Brain microvascular endothelial cell (primary cell): ENCODE measurements at places on chromosomes 3 and 15.

DNA sequence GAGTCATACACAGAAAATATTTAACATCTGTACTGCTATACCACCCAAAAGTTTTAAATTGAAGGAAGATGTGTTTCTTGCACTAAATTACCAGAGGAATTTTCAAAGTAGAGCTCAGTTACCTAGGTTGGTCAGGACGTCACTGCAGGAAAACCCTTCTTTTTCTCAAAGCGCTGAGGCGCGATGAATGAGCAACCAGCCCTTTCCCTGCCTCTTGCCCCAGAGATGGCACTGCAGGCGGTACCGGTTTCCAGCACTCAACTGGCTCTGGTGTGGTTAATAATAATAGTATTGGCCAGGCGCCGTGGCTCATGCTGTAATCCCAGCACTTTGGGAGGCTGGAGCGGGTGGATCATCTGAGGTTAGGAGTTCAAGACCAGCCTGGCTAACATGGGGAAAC lies 49.3 kb downstream of the HES1 start:
- no peak for DNase-seq

DNA sequence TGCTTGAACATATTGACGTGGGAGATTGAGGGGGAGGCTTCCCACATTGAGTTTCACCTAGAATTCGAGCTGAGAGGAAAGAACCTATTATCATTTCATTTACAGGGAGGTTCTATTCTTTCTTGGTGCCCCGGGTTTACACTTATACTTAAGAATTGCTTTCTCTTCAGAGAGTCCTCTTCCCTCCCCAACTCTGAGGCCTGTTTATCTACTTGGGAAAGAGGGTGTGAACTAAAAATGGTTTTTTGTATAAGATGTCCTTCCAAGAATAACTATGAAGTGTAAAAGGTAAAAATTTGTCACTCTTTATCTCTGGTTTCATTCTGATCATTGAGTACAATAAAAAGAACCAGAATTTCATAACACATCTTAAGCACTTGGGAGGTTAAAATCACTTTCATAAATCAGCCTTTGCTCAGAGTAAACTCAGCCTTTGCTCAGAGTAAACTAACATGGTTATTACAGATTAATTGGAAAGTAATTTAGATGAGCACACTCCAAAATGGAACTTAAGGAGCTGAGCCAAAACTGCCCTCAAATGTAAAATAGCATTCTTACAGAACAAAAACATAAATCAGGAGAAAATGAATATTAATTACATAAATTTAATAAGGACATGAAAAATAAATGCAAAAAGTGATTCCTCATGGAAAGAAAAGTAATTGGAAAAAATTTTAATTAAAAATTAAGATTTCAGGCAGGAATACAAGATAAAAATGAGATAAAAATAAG lies 75.2 kb downstream of the GADL1 start:
- DNase-seq = no peak

DNA sequence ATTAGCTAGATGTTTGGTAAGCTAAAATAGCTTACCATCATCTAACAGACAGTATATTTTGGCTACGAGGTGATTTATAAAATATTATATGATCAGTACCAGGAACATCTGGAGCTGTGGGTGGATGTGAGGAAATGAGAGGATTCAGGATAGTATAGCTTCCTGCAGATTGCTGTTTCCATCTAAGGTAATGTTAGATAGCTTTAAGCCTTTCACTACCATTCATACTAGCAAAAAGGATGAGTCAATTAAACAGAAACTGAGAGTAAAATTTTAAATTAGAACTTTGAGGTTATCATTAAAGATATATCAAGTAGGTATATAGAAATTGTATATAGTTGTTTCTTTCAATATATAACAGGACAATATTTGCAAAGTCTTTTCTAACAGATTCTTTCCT lies 8.0 kb downstream of the ZBTB20 start:
- DNase-seq = no peak

DNA sequence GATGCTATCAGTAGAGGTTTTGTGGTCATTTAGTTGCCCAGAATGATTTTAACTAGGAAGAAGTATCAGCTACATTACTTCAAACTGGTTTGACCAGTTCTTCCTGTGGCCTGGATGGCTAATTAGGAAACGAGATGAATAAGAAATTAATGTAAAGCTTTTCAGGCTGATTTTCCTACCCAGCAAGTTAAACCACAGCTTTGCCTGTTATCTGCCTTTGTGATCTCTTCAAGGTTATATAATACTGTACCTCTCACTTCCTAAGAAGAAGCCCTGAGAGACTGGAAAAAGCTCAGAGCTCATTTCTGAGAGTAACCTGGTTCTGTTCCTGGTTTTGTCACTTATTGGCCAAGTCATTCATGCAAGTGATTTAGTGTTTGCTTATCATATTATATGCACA lies 782.2 kb upstream of the GOLIM4 start:
- no peak for DNase-seq
